ENCODE measurements at places on chromosomes 12 and 14.

- no peak overlapping the region for H3K4me3 ChIP-seq
- H3K36me3 ChIP-seq: peaks cover 6% of the 10 kb centered on the region
- DNase-seq: no peak
- no peaks in the 10 kb centered on the region for H3K4me1 ChIP-seq
Measured at GRCh38 chr14:88727057-88727456, 65.7 kb downstream of the EML5 start.

DNA sequence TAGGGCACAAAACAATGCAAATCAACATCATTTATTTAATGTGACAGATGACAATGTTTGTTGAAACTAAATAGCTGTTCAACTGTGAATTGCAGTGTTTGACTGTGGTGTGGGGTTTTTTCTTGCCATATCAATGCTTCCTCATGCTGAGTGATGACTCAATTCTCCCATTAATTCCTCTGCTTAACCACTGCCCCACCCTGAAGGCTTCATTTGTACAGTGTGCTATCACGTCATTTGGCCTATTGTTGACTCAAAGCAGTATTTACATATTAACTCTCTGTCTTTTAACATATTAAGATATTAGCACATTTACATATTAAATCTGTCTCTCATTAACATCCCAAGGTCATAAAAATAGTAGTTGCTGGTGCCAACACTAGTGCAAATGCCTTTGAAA, 164.8 kb upstream of the NRXN3 start:
- peaks cover 2% of the 10 kb centered on the region for H3K27me3 ChIP-seq
- H3K27ac ChIP-seq: no peak overlapping the region
- no peak overlapping the region for H3K4me3 ChIP-seq
- DNase-seq: no peak
- H3K4me1 ChIP-seq: no peaks in the 10 kb centered on the region

- H3K27ac ChIP-seq: no peak overlapping the region
- H3K36me3 ChIP-seq: peaks cover 1% of the 10 kb centered on the region
- H3K4me1 ChIP-seq: peaks cover 17% of the 10 kb centered on the region
- no peak overlapping the region for H3K4me3 ChIP-seq
Measured at GRCh38 chr14:68760761-68761160, 32.1 kb downstream of the ZFP36L1 start.

DNA sequence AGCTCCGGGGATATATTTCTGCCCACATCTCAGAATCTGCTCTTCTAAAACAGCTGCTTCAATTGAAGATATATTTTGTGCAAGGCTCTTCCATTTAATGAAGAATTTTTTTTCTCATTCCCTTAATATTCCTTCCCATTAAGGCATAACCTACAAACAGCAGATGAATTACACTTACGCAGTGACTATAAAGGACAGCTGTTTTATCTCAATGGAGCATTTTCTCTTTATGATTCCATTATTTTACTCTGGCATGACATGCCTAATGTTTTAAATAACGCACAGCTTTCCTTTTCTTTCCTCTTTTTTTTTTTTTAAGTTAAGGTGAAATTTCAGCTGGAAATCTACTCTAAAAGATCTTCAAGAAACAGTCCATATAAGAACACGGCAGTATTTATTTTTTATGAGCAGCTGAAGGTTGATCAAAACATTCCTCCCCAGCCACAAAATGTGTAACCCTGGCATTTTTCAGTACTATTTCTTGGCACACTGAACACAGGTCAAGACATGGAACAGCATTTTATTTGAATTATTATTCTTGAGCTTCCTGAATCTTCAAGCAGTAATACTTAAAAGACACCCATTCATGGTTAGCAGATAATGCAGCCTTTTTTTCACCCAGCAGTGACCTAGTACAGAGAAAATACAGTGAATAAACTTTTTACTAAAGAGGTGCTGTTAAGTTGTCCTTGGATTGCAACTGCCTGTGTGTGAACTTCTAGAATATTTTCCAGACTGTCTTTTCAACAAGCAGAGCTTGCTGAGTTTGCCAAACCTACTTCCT, 118.1 kb upstream of the FOXN3 start:
- DNase-seq: no peak
- H3K27me3 ChIP-seq: no peaks in the 10 kb centered on the region
- H3K36me3 ChIP-seq: peaks cover 10% of the 10 kb centered on the region
- H3K27ac ChIP-seq: no peak overlapping the region
- peaks cover 15% of the 10 kb centered on the region for H3K4me1 ChIP-seq

DNA sequence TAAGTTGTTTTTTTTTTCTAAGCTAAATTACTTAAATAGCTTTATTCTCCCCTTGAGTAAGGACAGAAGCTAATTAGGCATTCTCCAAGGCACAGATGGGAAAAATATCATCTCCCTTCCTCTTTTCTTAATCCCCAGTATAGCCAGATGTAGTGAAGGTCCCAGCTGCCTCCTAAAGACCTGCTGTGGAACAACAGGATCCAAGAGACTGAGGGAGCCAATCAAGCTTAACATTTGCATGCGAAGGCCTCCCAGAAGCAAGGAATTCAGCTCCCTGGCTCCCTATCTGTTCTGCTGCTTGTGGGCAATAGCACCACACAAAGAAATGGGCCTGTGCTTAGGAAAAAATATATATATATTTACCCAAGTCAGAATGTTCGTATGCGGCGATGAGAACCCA, 255.2 kb downstream of the SYT1 start:
- no peaks in the 10 kb centered on the region for H3K36me3 ChIP-seq
- no peak overlapping the region for H3K4me3 ChIP-seq
- H3K27ac ChIP-seq: no peak overlapping the region
- H3K27me3 ChIP-seq: no peaks in the 10 kb centered on the region
- H3K4me1 ChIP-seq: no peaks in the 10 kb centered on the region
- no peak for DNase-seq

- H3K27me3 ChIP-seq: no peaks in the 10 kb centered on the region
- peak overlapping the region; percentile 98 for H3K27ac ChIP-seq
- peak overlapping the region; percentile 63 for H3K4me3 ChIP-seq
- peaks cover 3% of the 10 kb centered on the region for H3K36me3 ChIP-seq
Measured at GRCh38 chr14:24277606-24278321, 6.4 kb upstream of the RABGGTA start.

DNA sequence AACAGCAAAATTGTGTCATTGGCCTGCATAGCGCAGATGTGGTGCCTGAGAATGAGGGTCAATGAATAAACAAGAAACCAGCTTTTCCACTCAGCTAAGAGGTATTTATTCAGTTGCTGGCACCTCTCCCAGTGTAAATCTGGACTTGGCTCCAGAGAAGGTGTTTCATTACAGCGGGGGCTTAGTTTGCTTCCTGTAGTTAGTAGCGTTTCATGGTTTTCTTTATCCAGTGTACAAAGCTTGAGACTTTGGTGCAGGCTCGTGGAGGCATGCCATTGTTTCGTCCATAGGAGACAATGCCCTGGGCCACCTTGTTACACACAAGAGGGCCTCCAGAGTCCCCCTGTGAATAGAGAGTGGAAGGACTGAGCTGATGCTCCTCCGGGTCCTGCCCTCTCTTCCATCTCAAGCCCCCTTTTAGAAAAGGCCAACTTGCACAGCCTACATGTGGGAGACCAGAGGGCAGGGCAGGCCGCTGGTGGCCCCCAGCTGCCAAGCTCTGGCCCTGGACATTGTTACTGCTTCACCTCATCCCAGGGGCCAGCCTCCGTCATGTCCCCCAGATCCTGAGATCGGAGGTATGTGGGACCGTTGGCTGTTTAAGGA, 3.0 kb downstream of the GZMB start:
- DNase-seq: no peak
- H3K27ac ChIP-seq: no peak overlapping the region
- no peak overlapping the region for H3K4me3 ChIP-seq
- H3K36me3 ChIP-seq: no peaks in the 10 kb centered on the region
- H3K27me3 ChIP-seq: peaks cover 2% of the 10 kb centered on the region

GRCh38 chr12:57632958-57633840, at the start of gene B4GALNT1:
TSS of gene B4GALNT1 (minus strand) at chr12:57633201. CDS start at chr12:57632132, 1,069 bp downstream.
- peak; percentile 67 for DNase-seq
- peaks cover 8% of the 10 kb centered on the region for H3K4me1 ChIP-seq
- peak within 1 kb of the TSS; percentile 72 for H3K4me3 ChIP-seq
- H3K27me3 ChIP-seq: peaks cover 31% of the 10 kb centered on the region
- H3K36me3 ChIP-seq: no peaks in the 10 kb centered on the region

- H3K36me3 ChIP-seq: no peaks in the 10 kb centered on the region
- no peaks in the 10 kb centered on the region for H3K4me1 ChIP-seq
- H3K27ac ChIP-seq: no peak overlapping the region
- DNase-seq: no peak
- H3K27me3 ChIP-seq: peaks cover 11% of the 10 kb centered on the region
- H3K4me3 ChIP-seq: no peak overlapping the region
Measured at GRCh38 chr14:28780843-28781820, 14.5 kb downstream of the FOXG1 start.

- H3K4me1 ChIP-seq: peaks cover 36% of the 10 kb centered on the region
- no peak for DNase-seq
- no peak overlapping the region for H3K4me3 ChIP-seq
- no peaks in the 10 kb centered on the region for H3K36me3 ChIP-seq
Measured at GRCh38 chr12:54383041-54383609, 1.4 kb downstream of the ZNF385A start.

DNA sequence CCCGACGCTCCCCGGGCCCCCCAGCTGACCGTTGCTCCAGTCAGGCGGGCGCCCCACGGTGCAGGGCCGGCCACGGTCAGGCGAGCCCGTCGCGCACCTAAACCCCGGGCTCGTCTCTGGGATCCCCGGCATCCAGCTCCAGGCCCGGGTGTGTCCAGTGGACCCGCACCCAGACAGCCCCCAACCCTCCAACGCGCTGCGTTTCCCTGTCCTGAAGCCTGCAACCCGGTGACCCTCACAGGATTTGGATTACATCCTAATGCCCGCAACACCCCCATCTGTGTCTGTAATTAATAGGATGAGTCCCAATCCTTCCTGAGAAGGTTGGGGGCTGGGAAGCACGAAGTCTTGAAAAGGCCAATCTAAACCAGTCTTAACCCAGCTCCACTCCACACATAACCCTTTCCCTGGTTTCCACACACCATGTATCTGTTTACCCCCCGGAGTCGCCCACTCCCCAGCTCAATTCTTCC, 10.4 kb downstream of the CPNE6 start:
- no peaks in the 10 kb centered on the region for H3K36me3 ChIP-seq
- peak overlapping the region; percentile 88 for H3K4me3 ChIP-seq
- H3K4me1 ChIP-seq: peaks cover 30% of the 10 kb centered on the region
- H3K27me3 ChIP-seq: no peaks in the 10 kb centered on the region
- H3K27ac ChIP-seq: peak overlapping the region; percentile 86

DNA sequence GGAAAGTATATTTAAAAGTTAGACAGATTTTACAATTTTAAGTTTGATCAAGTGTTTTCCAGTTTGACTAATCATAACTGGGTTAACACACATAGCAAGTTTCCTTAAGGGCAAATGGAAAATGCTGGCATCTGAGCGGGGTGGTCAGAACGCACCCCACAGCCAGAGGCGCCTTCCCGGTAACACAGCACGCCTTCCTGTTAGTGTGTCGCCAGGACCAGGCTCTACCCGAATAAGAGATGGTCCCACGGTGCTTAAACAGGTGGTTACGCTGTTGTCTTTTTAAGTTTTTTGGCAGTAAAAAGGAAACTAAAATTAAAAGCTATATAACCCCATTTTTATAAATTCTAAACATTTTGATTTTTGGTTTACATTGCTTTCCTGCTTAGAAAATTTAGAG, 28.0 kb downstream of the BDKRB1 start:
- DNase-seq: no peak
- no peak overlapping the region for H3K27ac ChIP-seq

DNA sequence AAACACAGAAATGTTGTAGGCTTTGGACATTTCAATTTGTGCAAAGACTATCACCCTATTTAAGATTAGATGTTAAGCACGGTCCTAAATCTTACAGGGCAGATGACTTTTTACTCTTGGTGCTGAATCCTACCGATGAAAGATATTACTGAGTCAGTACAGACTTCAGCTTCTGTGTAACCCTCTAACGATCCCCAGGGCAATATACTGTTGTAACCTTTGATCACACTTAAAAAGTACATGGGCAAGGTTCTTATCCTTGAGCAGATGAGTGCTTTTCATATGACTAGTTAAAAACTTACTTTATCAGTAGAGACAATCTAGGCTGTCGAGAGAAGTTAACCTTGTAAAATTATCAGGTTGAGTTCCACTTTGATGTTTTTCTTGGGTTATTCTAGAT, 22.5 kb downstream of the PDE3A start:
- H3K4me1 ChIP-seq: no peaks in the 10 kb centered on the region
- DNase-seq: no peak
- H3K27ac ChIP-seq: no peak overlapping the region
- H3K4me3 ChIP-seq: no peak overlapping the region
- H3K27me3 ChIP-seq: no peaks in the 10 kb centered on the region
- H3K36me3 ChIP-seq: no peaks in the 10 kb centered on the region

GRCh38 chr12:93098077-93098476, 169.0 kb upstream of the EEA1 start:
- H3K27ac ChIP-seq: peak overlapping the region; percentile 36
- peaks cover 15% of the 10 kb centered on the region for H3K4me1 ChIP-seq
- no peaks in the 10 kb centered on the region for H3K27me3 ChIP-seq
- H3K4me3 ChIP-seq: peak overlapping the region; percentile 3

DNA sequence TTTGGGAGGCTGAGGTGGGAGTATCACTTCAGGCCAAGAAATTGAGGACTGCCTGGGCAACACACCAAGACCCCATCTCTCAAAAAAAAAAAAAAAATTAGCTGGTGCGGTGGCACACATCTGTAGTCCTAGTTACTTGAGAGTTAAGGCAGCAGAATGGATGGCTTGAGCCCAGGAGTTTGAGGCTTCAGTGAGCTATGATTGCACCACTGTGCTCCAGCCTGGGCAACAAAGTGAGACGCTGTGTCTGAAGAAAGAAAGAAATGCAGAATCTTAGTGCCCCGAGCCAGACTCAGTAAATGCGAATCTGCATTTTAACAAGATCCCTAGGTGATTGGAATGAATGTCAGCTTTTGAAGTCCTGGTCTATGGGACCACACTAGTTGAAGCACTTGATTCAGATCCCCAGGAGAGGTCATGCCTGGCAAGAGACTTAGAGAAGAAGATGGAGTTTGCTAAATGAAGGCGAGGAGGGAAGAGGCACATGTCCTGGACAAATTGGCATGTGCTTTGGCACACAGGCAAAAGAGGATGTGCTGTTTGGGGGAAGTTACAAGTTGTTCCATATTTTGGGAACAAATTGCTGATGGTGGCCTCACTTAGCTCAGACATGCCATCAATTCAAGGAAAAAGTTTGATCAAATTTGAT, 56.6 kb downstream of the DRAM1 start:
- no peak for DNase-seq
- peak overlapping the region; percentile 1 for H3K4me3 ChIP-seq
- H3K36me3 ChIP-seq: peaks cover 3% of the 10 kb centered on the region
- peak overlapping the region; percentile 97 for H3K27ac ChIP-seq

DNA sequence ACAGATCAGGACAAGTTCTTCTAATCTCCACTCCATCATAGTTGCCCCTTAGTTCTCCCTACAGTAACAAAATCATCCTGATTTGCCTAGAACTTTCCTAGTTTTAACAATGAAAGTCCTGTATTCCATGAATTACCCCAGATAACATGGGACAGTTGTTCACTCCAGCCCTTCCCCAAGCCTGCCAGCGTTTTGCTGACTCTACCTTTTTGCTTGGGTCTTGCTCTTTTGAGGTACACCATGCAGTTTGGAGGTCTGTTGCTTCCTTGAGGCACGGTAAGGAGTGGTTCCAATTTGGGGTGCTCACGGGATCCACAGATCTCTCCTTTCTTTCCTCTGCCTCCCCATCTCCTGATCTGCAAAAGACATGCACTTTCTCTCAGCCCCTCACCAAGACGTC, 61.6 kb upstream of the DYRK2 start:
- peaks cover under 1% of the 10 kb centered on the region for H3K36me3 ChIP-seq
- H3K4me1 ChIP-seq: peaks cover 12% of the 10 kb centered on the region
- H3K27me3 ChIP-seq: no peaks in the 10 kb centered on the region
- no peak overlapping the region for H3K4me3 ChIP-seq
- H3K27ac ChIP-seq: no peak overlapping the region
- no peak for DNase-seq

All from memory B cell (primary cell).